ENCODE measurements at places on chromosomes 4 and X.

DNA sequence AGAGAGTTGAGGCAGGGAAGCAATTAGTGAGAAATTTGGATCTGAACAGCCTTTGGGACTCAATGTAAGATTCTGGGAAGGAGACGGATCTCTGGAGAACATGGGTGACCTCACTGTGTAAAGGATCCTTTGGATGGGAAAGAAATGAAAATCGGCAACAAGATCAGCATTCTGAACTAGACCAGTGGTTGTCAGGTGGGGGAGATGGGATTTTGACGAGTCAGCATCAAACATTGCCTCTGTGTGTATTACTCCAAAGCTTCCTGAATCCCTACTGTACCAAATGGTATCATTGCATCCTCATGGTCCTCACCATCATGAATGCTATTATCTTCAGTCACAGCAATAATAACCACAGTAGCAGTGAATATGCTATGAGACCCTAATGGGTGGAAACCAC lies 52.8 kb downstream of the PGRMC2 start:
- DNase-seq, result no peak

GRCh38 chrX:49848275-49848674 lies 19.2 kb downstream of the PAGE4 start:
- no peak for DNase-seq

- DNase-seq, result no peak
These were observed 134.0 kb upstream of the SMAD1 start for GRCh38 chr4:145347684-145348083.

DNA sequence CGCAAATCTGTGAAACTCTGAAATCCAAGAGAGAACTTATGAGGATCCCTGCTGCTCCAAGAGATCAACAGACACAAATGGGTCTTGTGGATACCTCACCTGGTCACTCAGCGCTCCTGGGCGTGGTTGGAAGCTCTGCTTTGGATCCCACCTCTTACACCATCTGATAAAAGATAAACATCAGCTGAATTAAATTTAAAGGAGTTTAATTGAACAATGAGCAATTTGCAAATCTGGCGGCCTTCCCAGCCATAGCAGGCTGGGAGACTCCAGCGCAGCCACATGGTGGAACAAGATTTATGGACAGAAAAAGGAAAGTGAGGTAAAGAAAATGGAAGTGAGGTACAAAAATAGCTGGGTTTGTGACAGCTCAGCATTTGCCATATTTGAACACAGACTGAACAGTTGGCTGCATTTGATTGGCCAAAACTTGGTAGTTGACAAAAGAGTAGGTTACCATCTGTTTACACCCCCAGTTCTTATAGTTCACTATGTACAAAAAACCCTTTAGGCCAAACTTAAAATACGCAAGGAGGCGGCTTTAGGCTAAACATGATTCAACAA lies 437.3 kb upstream of the NDST3 start:
- DNase-seq, result no peak

- DNase-seq, result no peak
These were observed 129.7 kb downstream of the PLS3 start for GRCh38 chrX:115690511-115691216.

DNA sequence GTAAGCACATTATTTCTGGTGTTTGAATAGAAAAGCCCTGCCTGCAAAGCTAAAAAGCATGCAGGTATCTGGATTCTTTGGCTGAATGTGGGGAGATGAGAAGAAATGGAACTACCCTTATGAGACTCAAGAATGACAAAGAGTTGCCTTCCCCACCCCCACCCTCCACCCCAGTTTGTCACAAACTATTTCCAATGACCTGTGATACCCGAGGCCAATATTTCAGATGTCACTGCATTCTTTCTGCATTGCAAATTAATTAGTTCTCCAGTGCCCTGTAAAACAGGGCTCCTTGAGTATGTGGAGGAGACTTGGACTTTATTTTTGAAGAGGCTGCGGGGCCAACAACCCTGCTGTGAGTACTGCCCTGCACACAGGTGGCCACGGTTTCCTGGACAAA lies 116.4 kb downstream of the ZNF827 start:
- no peak for DNase-seq

- DNase-seq, result no peak
These were observed 143.0 kb downstream of the CXXC4 start for GRCh38 chr4:104351706-104352105.

- DNase-seq, result no peak
These were observed 216.7 kb downstream of the HS6ST2 start for GRCh38 chrX:132741689-132742088.

- no peak for DNase-seq
These were observed 19.4 kb downstream of the TMSB4X start for GRCh38 chrX:12994321-12994720.

DNA sequence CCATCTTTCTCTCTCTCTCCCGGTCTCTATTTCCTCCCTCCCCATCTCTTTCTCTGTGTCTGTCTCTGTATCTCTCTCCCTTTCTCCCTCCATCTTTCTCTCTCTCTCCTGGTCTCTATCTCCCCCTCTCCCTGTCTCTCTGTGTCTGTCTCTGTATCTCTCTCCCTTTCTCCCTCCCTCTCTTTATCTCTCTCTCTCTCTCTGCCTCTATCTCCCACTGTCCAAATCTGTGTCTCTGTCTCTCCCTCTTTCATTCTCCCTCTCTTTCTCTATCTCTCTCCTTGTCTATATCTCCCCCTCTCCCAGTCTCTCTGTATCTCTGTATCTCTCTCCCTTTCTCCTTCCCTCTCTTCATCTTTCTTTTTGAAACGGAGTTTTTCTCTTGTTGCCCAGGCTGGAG lies 23.6 kb downstream of the IL3RA start:
- DNase-seq, result no peak

- no peak for DNase-seq
These were observed 7.0 kb downstream of the APBB2 start for GRCh38 chr4:41207291-41207831.

GRCh38 chr4:7591409-7592053 lies 156.8 kb upstream of the PSAPL1 start:
- peak; percentile 10 for DNase-seq

DNA sequence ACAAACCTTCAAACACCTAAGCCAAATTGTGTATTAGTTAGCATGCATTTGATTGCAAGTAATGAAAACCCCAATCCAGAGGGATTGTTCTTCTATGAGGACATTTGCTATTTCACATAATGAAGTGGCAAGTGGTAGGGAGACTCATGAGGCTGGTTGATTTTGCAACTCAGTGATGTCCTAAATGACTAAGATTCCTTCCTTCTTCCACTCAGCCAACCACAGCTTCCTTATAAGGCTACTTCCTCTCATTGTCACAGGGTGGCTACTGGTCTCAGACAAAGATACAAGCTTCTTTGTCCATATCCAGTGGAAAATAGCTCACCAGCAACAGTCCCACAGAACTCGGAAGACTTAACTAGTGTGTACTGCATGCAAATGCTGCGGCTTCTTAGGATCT lies 5.3 kb upstream of the OTC start:
- no peak for DNase-seq

GRCh38 chr4:2082627-2083026 lies 23.5 kb downstream of the NAT8L start:
- no peak for DNase-seq

DNA sequence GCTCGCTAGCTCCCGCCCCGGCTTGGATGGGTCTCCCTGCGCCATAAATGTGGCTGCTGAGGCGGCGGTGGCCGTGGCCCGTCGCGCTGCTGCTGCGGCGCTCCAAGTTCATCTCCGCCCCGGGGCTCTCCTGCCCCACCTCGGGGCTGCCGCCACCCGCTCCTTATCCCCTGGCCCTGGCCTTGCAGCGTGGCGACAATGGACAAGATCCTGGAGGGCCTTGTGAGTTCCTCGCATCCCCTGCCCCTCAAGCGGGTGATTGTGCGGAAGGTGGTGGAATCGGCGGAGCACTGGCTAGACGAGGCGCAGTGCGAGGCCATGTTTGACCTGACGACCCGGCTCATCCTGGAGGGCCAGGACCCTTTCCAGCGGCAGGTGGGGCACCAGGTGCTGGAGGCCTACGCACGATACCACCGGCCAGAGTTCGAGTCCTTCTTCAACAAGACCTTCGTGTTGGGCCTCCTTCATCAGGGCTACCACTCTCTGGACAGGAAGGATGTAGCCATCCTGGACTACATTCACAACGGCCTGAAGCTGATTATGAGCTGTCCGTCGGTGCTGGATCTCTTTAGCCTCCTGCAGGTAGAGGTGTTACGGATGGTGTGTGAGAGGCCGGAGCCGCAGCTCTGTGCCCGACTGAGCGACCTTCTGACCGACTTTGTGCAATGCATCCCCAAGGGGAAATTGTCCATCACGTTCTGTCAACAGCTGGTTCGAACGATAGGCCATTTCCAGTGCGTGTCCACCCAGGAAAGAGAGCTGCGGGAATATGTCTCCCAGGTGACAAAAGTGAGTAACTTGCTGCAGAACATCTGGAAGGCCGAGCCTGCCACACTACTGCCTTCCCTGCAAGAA lies 763 bp downstream of the USP38 start:
- no peak for DNase-seq

DNA sequence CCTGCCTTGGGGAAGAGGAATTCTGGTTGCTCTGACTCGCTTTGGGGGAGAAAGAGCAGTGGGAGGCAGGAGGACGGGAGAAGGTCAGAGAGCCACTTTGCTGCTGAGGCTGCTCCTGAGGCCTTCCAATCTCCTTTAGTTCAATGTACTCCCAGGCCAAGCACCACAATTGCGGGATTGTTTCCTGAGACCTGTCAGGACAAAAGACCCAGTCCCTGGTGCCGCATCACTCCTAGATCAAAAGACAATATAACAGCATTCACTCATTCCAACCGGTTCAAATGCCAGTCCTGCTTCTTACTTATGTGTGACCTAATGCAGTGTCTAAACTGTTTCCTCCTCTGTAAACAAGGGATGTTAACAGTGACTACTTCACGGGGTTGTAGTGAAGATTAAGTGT lies 106.4 kb downstream of the TRIML1 start:
- no peak for DNase-seq

DNA sequence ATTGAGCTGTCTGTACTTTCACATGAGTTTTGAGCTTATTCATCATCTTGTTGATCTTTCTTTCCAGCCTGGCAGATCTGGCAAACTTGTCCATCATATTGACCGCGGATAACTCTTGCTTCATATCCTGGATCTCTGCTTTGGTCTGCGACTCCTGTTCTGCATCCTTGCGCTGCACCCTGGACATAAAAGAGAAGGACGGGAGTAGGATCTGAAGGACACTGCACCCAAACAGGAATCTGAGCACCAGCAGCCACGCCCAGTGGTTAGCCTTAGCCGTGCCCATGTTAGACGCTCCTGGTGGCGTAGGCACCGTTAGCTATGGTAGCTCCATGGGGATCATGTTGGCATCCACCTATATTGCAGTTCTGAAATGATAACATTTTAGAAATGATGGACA lies 56.6 kb downstream of the LARP7 start:
- no peak for DNase-seq

DNA sequence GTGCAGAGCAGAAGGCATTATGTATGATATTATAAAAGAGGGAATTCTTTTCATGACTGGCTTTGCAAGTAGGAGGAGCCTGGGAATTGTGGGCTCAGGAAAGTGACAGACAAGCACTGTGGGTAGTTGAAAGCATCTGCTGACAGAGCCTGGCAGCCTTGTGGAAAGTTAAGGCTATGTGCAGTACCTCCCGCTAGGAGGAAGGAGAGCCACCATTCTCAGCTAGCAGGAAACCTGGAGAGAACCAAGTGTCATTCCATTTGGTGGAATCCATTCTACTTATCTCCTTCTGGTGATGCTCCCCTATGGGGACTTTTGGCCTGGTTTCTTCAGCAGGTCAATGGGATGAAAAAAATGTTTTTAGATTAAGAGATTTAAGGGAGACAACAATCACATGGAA lies 81.8 kb downstream of the ASB9 start:
- no peak for DNase-seq

GRCh38 chrX:15866147-15866546 lies 11.5 kb upstream of the AP1S2 start:
- DNase-seq, result no peak

GRCh38 chrX:130523460-130524394 lies 121.9 kb downstream of the RBMX2 start:
- DNase-seq, result peak; percentile 45

GRCh38 chr4:140448830-140449229 lies 21.4 kb upstream of the CLGN start:
- no peak for DNase-seq

DNA sequence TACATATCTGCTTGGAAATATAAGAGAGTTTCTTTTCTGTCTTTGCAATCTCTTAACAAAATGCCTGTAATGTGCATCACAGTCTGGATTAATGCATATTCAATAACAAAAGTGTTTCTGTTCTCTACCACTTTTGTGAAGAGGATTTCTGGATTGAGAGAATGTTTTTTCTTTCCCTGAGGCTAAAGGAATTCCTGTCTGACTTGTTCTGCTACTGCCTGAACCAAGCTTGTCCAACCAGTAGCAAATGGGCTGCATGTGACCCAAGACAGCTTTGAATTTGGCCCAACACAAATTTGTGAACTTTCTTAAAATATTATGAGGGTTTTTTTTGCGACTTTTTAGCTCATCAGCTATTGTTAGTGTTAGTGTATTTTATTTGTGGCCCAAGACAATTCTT lies 1133.9 kb downstream of the SH3BGRL start:
- DNase-seq, result no peak

All from substantia nigra (tissue), 51 donors.